ENCODE measurements at places on chromosomes 16 and 17.

DNA sequence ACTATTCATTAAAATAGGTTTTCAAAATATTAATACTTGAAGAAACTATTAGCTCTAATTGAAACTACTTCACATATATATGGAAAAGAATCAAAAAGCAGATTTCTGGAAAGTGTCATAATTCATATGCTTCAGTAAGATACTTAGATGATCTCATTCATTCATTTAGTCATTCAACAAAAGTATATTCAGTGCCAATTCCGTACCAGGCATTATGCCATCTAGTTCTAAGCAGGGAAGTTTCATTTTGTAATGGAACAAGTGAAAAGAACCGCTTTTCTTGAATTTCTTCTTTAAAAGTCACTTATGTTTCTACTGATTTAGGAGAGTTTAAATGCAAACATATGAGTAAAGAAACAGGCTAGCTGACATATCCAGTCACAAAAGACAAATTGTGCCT, 118.3 kb upstream of the FAM20A start:
- H3K36me3 ChIP-seq, result no peaks in the 10 kb centered on the region
- H3K27ac ChIP-seq, result no peak overlapping the region
- no peaks in the 10 kb centered on the region for H3K27me3 ChIP-seq
- no peaks in the 10 kb centered on the region for H3K4me1 ChIP-seq
- H3K4me3 ChIP-seq, result no peak overlapping the region

DNA sequence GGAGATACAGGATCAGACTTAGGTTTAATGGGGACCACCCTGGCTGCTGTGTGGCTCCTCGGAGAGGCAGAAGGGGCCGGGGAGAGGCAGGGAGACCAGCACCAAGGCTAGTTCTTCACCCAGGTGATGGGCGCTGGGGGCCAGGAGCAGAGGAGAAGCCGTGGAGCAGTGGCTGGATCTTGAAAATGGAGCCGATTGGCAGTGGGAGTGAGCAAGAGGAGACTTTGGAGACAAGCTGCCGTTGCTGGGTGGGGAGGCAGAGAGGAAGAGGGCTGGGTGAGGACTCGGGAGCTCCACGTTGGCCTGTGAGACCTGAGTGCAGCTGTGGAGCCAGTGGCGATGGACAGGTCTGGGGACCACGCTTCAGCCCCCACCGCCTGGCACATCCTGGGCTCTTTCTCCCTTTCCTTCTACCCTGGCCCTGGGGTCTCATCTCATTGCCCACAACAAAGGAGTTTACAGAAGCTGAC, 9.0 kb downstream of the RAB11FIP4 start:
- no peak for DNase-seq
- H3K27me3 ChIP-seq, result peaks cover 53% of the 10 kb centered on the region
- no peak overlapping the region for H3K27ac ChIP-seq
- H3K36me3 ChIP-seq, result no peaks in the 10 kb centered on the region

DNA sequence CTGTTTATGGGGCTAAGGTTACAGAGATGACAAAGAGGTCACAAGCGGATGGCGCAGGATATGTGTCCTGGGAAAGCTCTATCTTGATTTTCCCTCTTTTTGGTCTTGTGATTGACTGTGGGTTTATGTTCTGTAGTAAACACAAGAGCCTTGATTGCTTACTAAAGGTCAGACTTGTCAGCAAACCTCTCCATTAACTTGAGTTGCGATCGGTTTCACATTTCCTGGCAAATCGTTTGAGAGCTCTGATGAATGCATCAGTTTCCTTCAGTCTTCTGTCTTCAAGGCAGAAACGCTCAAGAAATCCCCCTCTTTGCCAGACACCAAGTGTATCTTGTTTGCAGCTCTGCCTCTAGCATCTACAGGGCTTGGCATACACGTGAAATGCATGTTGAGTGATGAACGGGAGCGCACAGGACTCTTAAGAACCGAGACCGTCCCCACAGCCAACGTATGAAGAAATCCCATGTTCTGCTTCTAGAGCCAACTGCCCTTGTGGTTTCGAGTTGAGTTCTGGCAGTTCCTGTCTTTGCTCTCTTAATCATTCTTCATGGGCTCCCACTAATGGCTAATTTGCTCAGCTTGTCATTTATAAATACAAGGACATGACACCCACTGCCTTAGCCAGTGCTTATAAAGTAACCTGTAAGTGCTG, 143.3 kb downstream of the PITPNC1 start:
- H3K4me3 ChIP-seq, result no peak overlapping the region
- peaks cover 22% of the 10 kb centered on the region for H3K27me3 ChIP-seq
- no peak overlapping the region for H3K27ac ChIP-seq
- no peak for DNase-seq
- H3K4me1 ChIP-seq, result no peaks in the 10 kb centered on the region

- no peaks in the 10 kb centered on the region for H3K36me3 ChIP-seq
- no peak for DNase-seq
- no peak overlapping the region for H3K27ac ChIP-seq
- no peak overlapping the region for H3K4me3 ChIP-seq
- H3K27me3 ChIP-seq, result no peaks in the 10 kb centered on the region
Measured at GRCh38 chr17:82351254-82351712, 7.8 kb upstream of the TEX19 start.
